ENCODE measurements at places on chromosomes 5 and 9.

- DNase-seq = no peak
Observed at GRCh38 chr9:106961623-106962022, 98.7 kb downstream of the ZNF462 start.

- no peak for DNase-seq
Observed at GRCh38 chr9:77510666-77511065, 137.5 kb downstream of the GNA14 start.

DNA sequence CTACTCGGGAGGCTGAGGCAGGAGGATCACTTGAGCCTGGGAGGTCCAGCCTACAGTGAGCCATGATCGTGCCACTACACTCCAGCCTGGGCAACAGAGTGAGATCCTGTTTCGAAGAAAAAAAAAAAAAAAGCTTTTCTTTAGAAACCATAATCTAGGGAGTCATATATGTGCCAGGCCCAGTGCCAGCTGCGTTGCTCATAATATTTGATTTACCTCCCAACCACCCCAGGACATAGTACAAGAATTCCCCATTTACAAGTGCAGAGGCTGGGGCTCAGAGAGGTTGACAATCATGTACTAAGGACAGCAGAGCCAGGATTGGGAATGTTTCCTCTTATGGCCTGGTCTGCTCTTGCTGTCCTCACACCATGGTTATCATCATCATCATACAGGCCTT, 25.1 kb upstream of the TRIM14 start:
- no peak for DNase-seq

- DNase-seq = no peak
Observed at GRCh38 chr9:130157079-130157478, 15.1 kb upstream of the NCS1 start.

GRCh38 chr5:135053278-135053677, 19.2 kb upstream of the PITX1 start:
- DNase-seq = no peak

DNA sequence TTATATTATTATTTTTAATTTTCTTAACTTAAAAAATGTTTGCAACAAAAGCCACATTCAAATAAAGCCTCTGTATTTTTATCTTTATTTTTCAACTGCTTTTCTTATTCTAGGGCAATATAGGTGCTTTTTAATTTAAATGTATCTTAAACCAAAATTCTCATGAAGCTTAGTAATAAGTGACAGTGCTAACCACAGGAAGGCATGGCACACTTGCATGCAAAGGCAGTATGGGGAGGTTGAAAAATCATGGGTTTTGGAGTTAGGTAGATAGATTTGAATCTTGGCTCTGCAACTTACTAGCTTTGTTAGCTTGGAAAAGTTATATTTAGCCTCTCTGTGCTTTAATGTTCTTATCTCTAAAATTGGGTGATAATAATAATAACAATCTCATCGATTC, 458.0 kb downstream of the DMAC1 start:
- no peak for DNase-seq

- no peak for DNase-seq
Observed at GRCh38 chr9:129607027-129607387, 13.9 kb downstream of the C9orf50 start.

- peak; percentile 31 for DNase-seq
Observed at GRCh38 chr9:90773617-90774016, 28.0 kb upstream of the SYK start.

- no peak for DNase-seq
Observed at GRCh38 chr9:133474215-133474614, 4.7 kb downstream of the SLC2A6 start.

- DNase-seq = no peak
Observed at GRCh38 chr5:116308391-116308790, 223.6 kb downstream of the COMMD10 start.

- no peak for DNase-seq
Observed at GRCh38 chr9:107999011-107999410, 509.4 kb upstream of the KLF4 start.

GRCh38 chr5:96721351-96721977, 59.3 kb downstream of the CAST start:
- DNase-seq = no peak

DNA sequence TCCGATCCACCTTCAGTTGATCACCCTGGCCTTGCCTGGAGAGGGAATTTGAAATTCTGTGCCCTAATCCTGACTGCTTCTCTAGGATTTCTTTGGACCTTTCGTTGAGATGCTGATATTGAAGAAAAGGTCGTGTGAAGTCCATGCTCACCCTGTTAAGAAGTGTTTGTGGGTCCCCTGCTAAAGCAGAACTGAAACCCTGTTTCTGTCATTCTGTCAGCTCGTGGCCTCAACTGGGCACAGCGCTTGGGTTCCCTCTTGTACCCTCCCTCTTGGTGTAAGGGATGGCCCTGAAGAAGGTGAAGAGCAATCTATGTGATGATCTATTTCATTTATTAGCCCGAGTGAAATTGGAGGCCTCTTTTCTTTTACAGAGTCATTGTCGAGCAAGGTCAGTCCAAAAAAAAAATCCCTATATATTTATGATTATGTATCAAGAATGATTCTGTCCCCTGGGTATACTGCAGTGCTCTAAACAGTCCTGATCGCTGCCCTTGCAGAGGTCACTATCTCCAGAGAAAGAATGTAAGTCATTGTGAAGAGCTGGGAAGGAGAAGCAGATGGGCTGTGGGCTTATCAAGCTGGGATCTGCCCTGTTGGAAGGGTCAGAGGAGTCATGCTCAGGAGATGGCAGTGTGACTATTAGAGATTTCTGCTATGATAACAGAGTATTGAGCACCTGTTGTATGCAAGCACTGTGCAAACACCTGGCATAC, 56.1 kb downstream of the WWC1 start:
- DNase-seq = no peak

DNA sequence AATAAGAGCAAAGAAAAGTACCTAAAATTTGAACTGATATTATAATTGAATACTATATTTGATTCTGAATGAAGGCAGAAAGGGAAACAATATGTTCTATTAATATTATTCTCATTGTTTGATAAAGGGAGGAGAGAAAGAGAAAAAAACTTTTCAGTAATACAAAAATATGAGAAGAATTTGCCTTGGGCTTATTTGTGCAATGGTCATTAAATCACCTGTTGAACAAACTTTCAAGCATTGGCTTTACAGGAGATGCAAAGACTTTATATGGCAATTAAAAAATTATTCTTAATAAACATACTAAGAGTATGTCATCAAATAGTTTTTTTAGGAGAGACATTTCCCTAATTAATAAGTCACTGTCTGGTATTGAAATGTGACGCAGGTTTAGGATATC, 85.0 kb downstream of the CSNK1G3 start:
- no peak for DNase-seq

- no peak for DNase-seq
Observed at GRCh38 chr5:4212981-4213819, 617.6 kb downstream of the IRX1 start.

- DNase-seq = no peak
Observed at GRCh38 chr9:130745210-130745800, 51.7 kb downstream of the EXOSC2 start.

GRCh38 chr5:80240368-80240986, 15.4 kb downstream of the SERINC5 start:
- no peak for DNase-seq

- no peak for DNase-seq
Observed at GRCh38 chr5:130116972-130117371, 212.7 kb downstream of the CHSY3 start.

GRCh38 chr5:157963761-157964160, 104.8 kb upstream of the CLINT1 start:
- no peak for DNase-seq

DNA sequence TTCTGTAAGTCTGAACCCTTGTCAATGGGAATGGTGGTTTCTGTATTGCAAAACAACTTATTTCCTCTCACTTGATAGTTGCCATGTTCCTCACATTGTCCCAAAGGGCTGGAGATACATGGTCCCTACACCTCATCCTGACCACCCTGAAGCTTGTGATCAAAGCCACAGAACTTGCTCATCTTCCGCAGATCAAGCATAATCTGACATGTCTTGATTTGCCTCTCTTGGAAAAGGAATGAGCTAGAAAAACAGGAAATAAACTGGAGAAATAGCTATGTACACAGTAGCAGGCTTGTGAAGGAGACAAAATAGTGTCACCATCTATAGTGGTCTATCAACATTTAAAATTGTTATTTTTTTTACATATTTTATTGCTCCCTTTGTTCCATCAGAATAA, 871.9 kb upstream of the C9orf72 start:
- no peak for DNase-seq

DNA sequence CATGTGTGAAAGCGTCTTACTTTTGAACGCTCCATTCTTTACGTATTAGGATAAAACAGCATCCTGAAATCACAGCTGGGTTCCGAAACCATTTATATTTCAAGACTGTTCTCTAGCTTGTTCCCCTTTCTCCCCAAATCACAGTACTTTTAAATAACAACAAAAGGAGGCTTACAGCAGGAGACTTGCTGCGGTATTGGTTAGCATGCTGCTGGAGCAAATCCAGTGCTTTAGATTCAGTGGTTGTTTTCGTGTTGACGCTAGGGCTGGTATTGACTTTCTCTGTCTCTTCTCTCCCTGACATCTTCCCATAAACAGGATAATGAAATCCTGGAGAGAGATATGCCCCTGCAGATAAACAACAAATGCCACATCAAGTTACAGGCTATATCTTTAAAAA, 103.1 kb downstream of the ZNF608 start:
- DNase-seq = no peak

GRCh38 chr5:54837093-54837492, 148.3 kb downstream of the ESM1 start:
- no peak for DNase-seq

DNA sequence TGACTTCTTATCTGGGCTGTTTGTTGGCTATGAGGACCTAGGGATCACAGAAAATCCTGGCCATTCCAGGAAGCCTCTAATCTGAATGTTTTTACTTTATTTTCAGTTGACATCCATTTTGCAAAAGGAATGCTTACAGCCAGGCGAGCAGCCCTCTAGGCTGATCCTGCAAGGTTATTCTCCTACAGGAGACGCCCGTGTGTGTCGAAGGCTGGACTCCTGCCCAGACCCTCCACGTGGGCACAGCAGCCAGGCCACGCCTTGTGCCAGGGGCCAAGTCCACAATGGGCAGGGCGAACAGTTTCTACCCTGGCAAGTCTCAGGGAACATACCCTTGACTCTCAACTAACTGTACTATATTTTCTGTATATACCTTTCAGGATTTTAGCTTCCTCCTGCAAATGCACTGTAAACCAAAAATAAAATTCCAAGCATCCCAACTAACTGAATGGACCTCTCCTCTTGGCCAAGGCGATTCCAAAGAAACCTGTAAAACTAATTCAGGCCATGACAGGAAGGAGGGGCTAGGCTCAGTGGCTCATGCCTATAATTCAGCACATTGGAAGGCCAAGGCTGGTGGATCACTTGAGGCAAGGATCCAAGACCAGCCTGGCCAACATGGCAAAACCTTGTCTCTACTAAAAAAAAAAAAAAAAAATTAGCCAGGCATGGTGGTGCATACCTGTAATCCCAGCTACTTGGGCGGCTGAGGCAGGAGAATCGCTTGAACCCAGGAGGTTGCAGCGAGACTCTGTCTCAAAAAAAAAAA, 5.7 kb downstream of the CMBL start:
- peak; percentile 73 for DNase-seq

- DNase-seq = no peak
Observed at GRCh38 chr9:137688725-137689124, 69.9 kb downstream of the EHMT1 start.

DNA sequence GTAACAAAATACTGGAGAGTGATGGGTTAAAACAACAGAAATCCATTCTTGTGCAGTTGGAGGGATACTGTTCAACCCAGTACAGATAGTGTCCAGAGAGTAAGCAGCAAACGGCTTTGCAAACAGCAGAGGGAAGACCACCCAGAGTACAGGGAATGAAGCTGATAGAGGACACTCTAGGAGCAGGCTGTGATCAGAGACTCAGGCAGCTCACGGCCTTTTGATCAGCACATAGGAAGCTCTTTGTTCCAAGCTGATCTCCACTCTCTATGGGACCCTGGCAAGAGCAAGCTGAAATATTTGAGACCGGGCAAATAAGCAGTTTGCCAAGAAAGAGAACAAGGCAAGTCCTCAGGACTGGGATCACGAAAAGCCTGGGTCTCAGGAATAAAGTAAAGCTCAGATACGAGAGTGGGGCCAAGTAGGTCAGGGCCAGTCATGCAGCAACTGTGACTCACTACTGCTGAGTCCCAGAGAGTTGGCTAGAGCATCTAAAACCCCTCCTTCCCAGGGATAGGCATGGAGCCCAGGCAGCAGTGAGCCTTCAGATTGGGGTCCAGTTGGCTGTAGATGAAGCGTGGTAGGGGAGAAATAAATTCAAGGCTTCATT, 52.4 kb downstream of the MELK start:
- no peak for DNase-seq
